Right lung (tissue), 10 donors: ENCODE measurements at places on chromosomes 12 and 14. TPM values are rescaled to one million over a fixed set of nuclear protein-coding genes. Genes with fewer than 3 reads are reported as not detected.

The CCDC196 gene
- not detected for polyA plus RNA-seq

The CATSPERB gene
- polyA plus RNA-seq, result 1.4 TPM

The TPH2 gene
- 0.35 TPM for polyA plus RNA-seq

The LRTM2 gene
- not detected for polyA plus RNA-seq

The RNASE13 gene
- 0.16 TPM for polyA plus RNA-seq

The NPFF gene
- polyA plus RNA-seq, result not detected

The GALNT4 gene
- polyA plus RNA-seq, result 9.9 TPM

The USP44 gene
- polyA plus RNA-seq, result 4.7 TPM

The KLHL33 gene
- polyA plus RNA-seq, result 0.23 TPM

The ASPG gene
- polyA plus RNA-seq, result 15.8 TPM

The NEMP1 gene
- polyA plus RNA-seq, result 31.7 TPM

DNA sequence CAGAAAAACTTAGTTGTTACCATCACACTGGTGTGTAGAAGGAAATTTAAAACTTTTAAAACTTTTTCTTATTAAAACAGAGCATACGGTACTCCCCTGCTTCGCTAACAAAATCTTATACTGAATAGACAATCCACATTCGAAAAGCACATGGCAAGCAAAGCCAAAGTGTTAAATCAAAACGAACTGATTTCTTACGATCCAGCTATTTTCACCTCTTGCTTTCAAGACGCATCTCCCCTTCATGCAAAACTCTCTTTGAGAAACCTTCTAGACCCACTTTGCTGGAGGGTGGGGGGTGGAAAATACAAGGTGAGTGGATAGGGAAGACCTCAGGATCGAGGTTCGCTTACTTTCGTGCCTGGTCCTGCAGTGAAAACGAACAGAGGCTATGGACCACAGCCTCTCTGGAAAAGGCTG, 328 bp downstream of the INTS13 start:
- DNase-seq, result no peak

- DNase-seq, result no peak
These were observed 120.2 kb downstream of the PAX9 start for GRCh38 chr14:36781897-36782296.

DNA sequence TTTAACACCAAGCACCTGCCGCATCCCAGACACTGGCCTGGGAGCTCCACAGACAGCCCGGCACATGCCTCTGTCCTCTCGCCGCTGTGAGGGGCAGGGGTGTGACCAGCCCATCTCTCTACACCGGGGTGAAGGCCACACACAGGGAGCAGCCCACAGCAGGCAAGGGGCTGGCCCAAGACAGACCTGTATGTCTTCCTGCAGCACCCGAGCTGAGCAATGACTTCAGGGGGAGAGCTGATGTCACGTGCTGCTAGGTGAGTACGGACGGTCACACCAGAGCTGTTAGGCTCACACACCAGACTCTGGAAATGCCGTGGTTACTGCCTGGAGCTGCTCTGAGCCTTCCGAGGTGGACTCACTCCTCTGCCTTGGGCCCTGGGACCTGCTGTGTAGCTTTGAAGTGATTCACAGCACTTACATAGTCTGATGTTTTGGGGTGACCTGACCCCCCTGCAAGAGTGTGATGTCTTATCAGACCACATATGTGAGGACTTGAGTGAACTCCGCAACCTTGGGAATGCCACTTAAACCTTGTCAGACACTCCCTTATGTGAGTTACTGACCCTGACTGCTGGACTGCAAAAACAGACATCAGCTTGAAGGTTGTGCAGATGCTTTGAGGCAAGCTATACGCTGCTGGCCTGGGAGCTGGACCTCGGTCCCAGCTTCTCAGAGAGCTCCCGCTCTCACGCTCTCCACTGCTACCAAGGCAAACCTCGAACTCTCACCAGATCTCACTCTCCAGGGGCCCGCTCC, 1.8 kb downstream of the XRCC3 start:
- no peak for DNase-seq

DNA sequence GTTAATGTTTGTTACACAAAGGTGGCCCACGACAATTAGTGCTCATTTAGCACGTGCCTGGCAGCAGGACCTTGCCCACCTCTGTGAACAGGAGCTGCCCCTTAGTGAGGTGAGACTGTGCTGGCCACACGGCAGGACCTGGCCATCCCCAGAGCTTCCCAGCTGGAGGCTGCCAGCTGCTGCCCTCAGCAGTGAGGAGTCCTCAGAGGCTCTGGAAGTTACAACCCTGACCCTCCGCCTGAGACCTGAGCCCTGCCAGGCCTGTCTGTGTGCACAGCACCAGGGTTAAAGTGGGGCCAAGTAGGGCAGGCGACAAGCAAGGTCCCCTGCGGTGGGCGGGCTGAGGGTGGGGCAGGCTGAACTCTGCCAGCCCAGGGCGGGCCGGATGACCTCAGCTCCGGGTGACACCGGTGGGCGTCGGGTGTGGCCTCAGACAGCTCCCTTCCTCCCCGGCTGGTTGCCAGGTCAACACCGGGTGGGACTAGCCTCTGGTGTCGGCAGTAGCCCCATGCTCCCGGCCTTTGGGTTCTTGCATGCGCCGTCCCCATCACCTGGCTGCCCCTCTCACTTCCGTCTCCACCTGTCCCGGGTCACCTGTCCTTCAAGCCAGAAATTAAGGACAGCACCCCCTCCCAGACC, 9.2 kb upstream of the LBHD2 start:
- no peak for DNase-seq

- no peak for DNase-seq
These were observed 1524.7 kb upstream of the TMEM132C start for GRCh38 chr12:126742241-126742641.

DNA sequence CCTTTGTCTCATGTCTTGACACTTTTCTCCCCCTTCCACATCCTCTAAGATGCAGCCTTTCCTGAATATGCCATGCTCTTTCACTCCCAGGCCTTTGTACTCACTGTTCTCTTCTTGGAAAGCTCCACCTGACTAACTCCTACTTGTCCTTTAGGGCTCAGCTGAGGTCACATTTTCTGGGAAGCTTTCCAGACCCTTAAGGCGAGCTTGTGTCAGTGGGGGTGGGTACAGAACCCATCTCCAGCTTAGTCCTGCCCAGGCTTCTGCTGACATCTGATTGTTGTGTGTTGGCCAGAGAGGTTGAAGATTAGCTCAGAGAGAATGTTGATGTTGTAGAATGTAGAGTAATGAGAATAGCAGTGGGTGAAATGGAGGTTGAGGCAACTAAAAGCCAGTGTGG, 2.9 kb upstream of the TSFM start:
- DNase-seq, result no peak

- no peak for DNase-seq
These were observed 268.3 kb upstream of the PRKD1 start for GRCh38 chr14:30195941-30196340.

- peak; percentile 69 for DNase-seq
These were observed 51.2 kb downstream of the ATF7IP start for GRCh38 chr12:14416658-14417057.

- DNase-seq, result no peak
These were observed 35.8 kb upstream of the SPPL3 start for GRCh38 chr12:120940006-120940405.

DNA sequence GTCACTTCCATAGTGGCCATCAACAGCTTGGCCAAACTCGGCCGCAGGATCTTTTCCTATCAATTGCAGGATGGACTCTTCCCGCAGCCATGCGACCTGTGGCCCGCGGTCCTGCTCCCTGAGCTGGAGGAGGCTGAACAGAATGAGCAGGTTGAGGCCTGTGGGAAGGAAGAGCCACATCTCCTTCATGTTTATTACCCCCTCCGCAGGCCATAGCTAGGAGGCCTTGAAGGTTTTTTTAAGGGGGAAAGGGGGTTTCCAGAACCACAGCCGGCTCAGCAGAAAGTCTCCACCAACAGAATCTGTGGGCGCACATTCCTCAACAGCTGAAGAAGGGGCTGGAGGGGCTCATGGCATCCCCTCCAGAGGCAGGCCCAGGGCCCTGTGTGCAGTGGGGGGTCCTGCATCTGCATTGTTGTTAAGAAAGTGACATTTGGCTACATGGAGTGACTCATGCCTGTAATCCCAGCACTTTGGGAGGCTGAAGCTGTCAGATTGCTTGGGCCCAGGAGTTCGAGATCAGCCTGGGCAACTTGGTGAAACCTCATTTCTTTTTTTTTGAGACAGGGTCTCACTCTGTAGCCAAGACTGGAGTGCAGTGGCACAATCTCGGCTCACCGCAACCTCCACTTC, 25.2 kb upstream of the PPP1R13B start:
- DNase-seq, result no peak

DNA sequence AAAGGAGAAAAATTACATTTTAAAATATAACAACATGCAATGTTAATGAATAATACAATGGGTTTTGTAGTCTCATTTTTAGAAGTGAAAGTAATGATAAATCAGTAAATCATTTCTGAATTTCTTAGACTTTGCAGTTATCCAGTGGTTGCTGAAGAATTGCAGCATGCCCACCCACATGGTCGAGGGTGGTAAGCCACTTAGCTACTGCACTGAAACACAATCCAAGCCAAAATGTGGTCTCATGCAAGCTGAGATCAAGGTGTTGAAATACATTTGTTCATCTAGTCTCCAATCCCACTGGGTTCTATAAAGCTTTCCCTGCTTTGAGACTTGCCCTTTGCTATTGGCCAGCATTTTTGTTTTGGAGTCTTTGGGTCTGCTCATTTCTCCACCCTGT, 247.9 kb downstream of the NELL2 start:
- no peak for DNase-seq

GRCh38 chr12:100995201-100995600, 200.6 kb downstream of the ANO4 start:
- no peak for DNase-seq
